Sciatic nerve (tissue), 2 donors: ENCODE measurements at places on chromosomes 6 and 20. TPM values are rescaled to one million over a fixed set of nuclear protein-coding genes. Genes with fewer than 3 reads are reported as not detected.
A peak's percentile ranks its signal among the peaks of the same experiment; 100 is the strongest.

LIME1 gene
- 8.1 TPM for total RNA-seq

SYTL3 gene
- total RNA-seq, result 2.5 TPM

AKAP12 gene
- 142 TPM for total RNA-seq

LRP11 gene
- total RNA-seq, result 34.0 TPM

CLPSL1 gene
- total RNA-seq, result not detected

PCK1 gene
- total RNA-seq, result 5.3 TPM

USP49 gene
- total RNA-seq, result 6.4 TPM

MTHFD1L gene
- total RNA-seq, result 30.4 TPM

C6orf132 gene
- total RNA-seq, result 2.6 TPM

CD40 gene
- total RNA-seq, result 25.1 TPM

DNA sequence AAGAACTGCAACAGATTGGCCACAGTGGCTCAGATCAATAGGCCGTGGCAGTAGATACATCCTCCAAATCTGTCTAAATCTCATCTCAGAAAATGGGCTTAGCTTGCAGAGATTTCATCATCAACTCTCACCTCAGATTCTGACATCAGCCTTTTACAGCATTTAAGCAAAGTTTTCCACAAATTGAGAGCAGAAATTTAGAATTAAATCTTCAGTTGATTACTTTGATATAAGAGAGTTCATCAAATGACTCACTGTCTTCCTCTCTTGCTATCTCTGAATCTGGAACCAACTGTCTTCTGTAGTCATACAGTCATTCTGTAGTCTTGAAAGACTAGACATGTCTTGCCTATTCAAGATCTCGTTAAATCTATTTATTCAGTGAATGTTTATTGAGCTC, 45.2 kb upstream of the CTAGE9 start:
- no peak for DNase-seq

DNA sequence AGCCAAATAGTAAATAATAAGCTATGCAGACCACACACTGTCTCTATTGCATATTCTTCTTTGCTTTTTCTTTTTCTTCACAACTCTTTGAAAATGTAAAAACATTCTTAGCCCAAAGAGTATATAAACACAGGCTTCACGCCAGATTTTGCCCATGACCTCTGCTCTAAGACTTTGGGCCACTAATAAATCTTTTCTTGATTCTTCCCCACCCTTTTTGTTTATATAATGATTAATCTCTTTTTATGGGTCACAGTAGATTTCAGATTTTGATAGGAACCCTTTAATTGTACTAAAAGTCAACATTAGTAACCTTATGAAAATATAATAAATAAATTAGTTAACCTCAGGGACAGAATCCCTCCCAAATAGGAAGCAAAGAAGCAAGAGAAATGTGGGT, 15.8 kb upstream of the ENPP5 start:
- no peak for DNase-seq

- no peak for DNase-seq
These were observed 163.5 kb upstream of the CDYL start for GRCh38 chr6:4612636-4613171.

GRCh38 chr6:3455147-3455568, 1.7 kb downstream of the SLC22A23 start:
- DNase-seq, result no peak

DNA sequence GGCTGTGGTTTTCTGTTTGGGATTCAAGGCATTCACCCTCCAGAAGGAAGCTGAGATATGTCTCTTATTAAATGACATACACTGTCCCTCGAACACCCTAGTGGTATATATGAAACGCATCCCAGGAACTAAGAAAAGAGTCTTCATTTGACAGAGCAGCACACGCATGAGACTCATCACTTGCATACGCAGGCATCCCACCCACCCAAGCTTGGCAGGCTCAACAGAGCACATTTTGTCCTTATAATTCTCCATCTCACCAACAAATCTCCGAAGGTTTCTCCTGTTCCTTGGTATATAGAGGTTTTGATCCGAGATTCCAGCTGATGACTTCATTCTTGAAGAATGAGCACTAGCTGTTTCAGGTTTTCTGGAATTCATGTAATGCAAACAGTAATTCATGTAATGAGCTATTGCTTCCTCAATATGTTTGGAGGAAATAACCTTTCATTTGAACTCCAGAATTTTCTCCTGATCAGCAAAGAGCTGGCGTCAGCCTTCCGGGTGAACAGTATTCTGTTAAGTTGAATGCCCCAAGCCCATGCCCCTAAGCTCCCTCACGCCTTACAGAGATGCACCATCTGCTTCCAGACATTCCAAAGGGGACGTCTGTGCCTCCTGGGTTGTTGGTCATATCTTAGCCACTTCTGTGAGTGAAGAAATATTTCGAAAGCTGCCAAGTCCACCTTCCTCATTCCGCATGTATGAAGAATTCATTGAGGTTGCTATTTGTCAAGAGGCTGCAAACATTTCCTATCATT, 66.0 kb upstream of the CDH4 start:
- no peak for DNase-seq

DNA sequence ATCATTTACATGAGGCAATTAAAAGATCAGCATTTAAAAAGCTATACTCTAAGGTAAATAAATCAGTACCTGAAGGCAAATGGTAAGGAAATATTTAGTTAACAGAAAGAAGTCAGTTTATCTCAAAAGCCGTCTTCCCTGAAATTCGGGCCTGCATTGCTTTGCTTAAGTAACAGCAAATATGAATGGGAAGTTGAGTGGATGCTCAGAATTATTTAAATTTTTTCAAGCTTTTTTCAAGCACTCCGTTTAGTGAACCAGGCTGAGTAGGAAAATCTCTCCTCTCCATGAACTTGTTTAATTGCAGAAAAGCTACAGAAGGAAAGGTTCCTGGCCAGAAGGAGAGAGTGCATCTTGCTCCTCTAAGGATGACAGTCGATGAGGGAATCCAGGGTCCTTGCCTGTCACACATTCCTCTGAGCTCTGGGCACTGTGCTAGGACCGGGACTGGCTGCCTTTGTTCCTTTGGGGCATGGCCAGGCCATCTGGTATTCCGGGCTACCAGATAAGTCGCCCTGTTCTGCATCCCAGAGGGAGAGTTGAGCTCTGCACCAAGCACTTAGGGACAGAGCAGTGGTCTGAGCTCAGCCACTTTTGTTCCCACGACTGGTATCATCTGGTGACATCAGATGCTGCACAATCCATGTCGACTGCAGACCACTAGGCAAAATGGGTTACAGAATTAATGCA, 77.6 kb downstream of the RIN2 start:
- no peak for DNase-seq

DNA sequence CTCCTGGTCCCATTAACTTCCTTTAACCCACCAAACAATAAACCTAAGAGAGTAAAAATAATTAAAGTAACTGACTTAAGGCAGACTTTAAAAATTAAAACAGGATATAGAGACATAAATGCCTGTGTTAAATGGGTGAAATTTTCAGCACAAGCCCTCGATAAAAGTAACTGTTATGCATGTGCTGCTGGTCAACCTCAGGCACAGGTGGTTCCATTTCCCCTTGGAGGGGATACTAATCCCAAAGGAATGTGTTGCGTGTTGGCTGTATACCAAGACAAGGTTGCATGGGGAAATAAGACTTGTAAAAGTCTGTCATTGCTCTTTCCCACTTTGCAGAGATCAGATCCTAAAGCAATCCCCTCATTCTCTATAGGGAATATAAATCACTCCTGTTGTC, 25.8 kb downstream of the HLA-A start:
- no peak for DNase-seq

DNA sequence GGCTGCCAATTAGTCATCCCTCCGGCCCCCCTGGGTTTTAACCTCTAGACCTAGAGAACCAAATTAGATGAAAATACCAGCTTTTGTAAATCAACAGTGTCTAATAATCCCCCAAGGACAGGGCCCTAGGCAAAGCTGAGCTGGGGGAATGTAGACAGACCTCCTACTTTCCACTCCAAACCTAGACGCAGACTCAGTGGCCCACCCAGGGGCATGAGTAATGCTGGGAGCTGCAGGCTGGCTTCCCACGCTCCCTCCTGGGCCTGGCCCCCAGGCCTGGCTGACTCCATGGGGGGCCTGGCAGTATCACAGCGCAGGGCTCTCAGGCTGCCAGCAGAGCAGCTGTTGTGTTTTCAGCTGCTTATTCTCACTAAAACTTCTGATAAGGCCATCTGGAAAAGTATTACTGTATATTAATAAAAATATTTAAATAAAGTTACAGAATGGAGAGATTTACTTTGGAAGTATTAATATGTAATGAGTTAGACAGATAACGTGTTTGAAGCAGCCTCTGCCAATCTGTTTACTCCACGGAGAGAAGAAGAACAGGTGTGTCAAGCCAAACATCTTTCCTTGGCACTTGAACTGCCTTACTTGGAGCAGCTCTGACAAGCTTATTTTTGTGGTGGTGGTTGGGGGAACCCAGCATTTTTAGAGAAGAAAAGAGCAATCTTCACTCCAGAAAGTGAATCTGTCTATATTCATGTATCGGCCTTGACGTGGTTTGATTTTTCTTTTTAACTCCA, 144.0 kb upstream of the AGPAT4 start:
- DNase-seq, result no peak

GRCh38 chr6:116866281-116866871, 10.7 kb upstream of the RFX6 start:
- no peak for DNase-seq

GRCh38 chr20:56570832-56571231, 37.8 kb downstream of the FAM209B start:
- DNase-seq, result no peak

DNA sequence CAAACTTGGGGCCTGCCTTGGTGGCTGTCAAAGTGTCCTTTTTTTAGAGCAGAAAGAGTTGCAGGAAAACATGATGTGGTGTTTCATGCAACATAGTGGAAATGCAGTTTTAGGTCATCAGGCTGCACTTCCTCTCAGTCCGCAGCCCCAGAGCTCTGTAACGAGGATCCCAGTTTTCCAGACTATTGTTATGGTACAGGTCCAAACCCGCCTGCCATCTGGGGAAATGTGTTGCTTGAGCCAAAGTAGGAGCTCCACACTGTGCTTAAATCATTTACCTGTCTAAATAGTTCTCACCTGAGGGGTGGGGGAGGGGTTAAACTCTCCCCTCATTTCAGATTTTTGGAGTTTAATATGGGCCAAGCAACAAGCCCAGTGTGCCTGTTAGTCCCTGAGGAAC, 59.8 kb downstream of the GOPC start:
- DNase-seq, result no peak

DNA sequence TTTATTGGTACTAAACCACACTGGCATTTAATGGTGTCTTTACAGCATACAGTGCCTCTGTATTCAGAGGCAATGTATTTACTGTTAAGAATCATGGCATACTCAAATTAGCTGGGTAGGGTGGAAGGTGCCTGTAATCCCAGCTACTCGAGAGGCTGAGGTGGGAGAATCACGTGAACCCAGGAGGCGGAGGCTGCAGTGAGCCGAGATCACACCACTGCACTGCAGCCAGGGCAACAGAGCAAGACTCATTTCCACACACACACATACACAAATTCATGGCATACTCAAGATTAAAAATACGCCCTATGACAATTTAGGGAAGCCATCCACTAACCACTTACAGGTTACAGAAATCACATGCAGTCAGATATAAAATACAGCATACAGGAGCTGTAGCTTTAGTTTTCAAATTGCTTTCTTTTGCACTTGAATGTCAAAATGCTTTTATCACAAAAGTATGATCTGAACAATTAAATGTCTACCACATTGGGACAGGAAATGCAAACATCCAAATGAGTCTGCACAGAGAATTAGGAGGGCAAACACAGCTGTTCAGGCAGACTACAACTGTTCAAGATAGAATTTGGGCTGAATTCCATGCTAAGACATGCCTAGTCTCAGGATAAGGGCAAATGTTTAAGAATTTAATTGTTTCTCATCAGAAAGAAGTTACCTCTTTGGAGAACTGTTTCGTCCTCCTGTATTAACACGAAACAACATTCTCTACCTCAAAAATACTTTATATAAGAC, 36.4 kb downstream of the CSNK2A1 start:
- DNase-seq, result no peak

GRCh38 chr20:235891-236290, 8.8 kb downstream of the DEFB129 start:
- no peak for DNase-seq

- peak; percentile 90 for DNase-seq
These were observed 2.5 kb downstream of the MYMX start for GRCh38 chr6:44219053-44219814.

DNA sequence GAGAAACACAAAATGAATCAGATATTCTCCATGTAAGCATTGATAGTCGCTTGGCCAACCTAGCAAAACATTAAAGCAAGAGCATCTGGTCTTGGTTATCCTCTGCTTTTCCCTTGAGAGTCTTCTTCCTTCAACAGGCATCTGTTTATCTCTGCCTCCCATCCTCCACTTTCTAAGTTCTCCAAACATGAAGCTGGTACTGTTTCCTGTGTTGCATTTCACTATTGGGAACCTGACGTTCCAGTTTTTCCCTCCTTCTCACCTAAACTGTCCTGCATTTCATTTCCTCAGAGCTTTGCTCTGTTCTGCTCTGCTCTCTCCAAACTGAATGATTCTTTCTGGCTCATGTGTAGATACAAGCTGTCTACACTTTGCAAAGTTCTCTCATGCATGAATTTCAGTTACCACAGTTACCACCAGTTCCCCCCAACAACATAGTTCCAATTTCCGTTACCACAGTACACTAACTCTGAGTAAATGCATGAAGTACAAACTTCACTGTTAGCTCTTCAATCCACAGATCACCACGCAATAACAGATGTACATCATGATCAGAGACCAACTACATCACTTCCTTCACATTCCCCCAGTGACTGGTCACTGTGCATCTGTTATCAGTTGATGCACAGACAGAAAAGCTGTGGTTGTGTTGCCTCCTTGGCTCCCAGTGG, 86.7 kb upstream of the F13A1 start:
- DNase-seq, result no peak

GRCh38 chr6:15267221-15267620, 21.4 kb downstream of the JARID2 start:
- DNase-seq, result no peak

GRCh38 chr20:63703976-63704748, 3.6 kb downstream of the ARFRP1 start:
- DNase-seq, result peak; percentile 55

DNA sequence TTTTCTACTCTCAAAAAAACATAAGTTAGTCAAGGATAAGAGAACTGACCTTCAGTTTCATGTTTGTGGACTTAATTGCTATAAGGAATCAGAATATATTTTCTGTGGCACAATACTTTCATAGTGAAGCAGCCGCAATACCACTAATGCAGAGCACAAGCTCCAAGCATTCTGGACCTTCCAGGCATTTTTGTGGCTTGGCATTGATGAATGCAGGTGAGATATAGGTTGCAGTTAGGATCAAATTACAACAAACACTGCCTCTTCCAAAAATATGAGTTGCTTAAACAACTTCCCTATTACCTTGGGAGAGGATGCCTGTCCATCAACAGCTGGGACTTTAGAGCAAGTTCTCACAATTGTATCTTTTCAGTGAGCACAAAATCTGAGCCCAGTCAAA, 162.8 kb upstream of the RSPO3 start:
- no peak for DNase-seq

- DNase-seq, result no peak
These were observed 31.6 kb downstream of the VEGFA start for GRCh38 chr6:43801495-43802181.

GRCh38 chr6:103280417-103280816, 1579.3 kb downstream of the HACE1 start:
- no peak for DNase-seq

- no peak for DNase-seq
These were observed 330.1 kb downstream of the RIMS1 start for GRCh38 chr6:72216222-72217068.

GRCh38 chr6:170209354-170210025, 81.4 kb downstream of the DLL1 start:
- no peak for DNase-seq
